ENCODE measurements at places on chromosomes 2 and 18.

- peak; percentile 61 for DNase-seq
Measured at GRCh38 chr2:85409845-85410583, at the start of gene CAPG. Gene CAPG (minus strand): TSS chr2:85410366. CDS start chr2:85402145, 8,221 bp downstream.

- DNase-seq = no peak
Measured at GRCh38 chr18:67961701-67962440, 445.4 kb upstream of the DSEL start.

- DNase-seq = no peak
Measured at GRCh38 chr2:73938718-73939352, 12.2 kb downstream of the DGUOK start.

DNA sequence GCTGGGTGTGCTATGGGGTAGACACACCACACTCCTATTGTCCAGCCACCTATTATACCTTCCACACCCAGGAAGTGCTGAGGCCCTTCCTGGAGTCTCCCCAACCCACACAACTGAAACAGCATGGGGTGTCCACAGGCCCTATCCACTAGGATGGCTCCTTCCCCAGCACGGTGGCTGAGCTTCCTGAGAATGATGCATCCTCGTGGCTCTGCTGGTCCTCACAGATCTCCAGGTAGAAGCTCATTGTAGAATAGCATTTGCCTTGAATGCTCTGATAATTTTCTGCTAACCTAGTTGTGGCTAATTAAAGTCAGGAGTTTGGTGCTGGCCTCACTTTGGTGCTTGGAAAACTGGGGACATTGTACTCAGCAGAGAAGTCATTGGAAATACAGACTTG lies 182.6 kb downstream of the ANKRD30B start:
- DNase-seq = no peak

DNA sequence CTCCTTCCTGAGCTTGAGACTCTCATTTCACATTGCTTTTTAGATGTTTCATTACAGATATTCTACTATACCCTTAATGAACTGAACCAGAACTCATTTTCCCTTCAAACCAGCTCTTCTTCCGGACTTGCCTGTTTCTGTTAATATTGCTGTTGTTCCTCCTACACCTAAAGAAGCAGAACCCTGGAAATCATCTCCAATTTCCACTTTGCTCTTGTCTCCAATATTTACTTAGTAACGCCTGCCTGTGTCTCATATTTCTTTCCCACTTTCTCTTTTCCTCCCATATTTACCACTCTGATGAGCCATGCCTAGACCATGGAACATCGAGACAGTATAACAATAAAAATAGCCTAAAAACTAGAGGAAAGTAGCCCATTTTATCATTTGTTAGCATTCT lies 17.9 kb upstream of the GMCL1 start:
- DNase-seq = no peak

DNA sequence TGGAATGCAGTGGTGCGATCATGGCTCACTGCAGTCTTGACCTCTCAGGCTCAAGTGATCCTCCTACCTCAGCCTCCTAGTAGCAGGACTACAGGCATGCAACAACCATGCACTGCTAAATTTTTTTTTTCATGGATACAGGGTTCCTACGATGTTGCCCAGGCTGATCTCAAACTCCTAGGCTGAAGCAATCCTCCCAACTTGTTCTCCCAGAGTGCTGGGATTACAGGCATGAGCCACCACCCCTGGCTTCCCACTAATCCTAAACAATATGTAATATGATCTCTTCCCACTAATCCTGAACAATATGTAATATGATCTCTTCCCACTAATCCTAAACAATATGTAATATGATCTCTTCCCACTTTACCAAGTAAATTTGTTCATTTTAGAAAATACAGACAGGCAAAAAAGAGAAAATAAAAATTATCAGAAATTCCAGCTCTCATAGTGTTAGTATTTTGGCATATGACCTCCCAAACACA lies 33.7 kb upstream of the C18orf32 start:
- no peak for DNase-seq

- peak; percentile 78 for DNase-seq
Measured at GRCh38 chr2:57759822-57760300, 286.7 kb upstream of the VRK2 start.

- DNase-seq = peak; percentile 32
Measured at GRCh38 chr2:178279142-178279541, 84.8 kb downstream of the OSBPL6 start.

- no peak for DNase-seq
Measured at GRCh38 chr2:143463719-143464118, 334.5 kb downstream of the ARHGAP15 start.

GRCh38 chr2:195458936-195459335 lies 198.1 kb upstream of the SLC39A10 start:
- no peak for DNase-seq

- no peak for DNase-seq
Measured at GRCh38 chr2:105935063-105935462, 190.4 kb downstream of the NCK2 start.

GRCh38 chr2:120819720-120820210 lies 84.1 kb downstream of the GLI2 start:
- no peak for DNase-seq
